G401 (cell line): ENCODE measurements at places on chromosomes 6 and 20. TPM values are rescaled to one million over a fixed set of nuclear protein-coding genes. Genes with fewer than 3 reads are reported as not detected.

The DEFB132 gene
- not detected in 2 replicates for total RNA-seq

The CGA gene
- not detected in 2 replicates for total RNA-seq

The MDFI gene
- total RNA-seq = 0.18 TPM in 1 of 2 replicates, not detected in the other

The MYBL2 gene
- total RNA-seq = 28.0 and 36.1 TPM in 2 replicates

The IER3 gene
- 257 and 297 TPM in 2 replicates for total RNA-seq

- DNase-seq = no peak
Measured at GRCh38 chr6:94052749-94053148, 633.4 kb upstream of the EPHA7 start.

DNA sequence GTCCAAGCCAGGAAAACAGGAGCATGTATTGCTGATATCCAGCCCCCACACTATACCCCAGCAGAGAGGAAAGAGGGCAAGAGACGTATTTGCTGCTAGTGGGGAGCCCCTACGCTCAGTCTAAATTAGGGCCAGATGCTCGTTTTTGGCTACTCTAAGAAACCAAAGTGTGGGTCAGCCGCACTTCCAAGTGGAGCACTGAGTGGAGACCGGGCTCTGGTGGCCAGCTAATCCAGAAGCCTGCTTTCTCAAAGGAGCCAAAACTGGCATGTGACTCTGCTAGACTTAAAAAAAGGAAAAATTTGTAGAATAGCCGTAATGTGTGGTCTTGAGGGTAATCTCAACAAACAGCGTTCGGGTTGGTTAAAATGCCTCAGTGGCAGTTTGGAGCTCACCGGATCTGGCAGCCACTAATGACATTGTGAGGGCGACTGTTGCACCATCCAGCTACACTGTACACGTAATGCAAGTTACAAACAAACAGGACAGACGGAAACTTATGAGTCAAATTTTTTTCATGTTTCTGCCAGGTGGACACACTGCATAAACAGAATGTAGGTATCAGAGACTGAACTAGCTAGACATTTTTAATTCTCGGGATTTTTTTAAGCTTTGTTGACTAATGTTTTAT lies 230.9 kb downstream of the FOXC1 start:
- DNase-seq = no peak

GRCh38 chr6:34104186-34104585 lies 41.7 kb downstream of the GRM4 start:
- DNase-seq = peak; percentile 79

- DNase-seq = peak; percentile 65
Measured at GRCh38 chr6:125987026-125987617, 782 bp downstream of the TRMT11 start.

DNA sequence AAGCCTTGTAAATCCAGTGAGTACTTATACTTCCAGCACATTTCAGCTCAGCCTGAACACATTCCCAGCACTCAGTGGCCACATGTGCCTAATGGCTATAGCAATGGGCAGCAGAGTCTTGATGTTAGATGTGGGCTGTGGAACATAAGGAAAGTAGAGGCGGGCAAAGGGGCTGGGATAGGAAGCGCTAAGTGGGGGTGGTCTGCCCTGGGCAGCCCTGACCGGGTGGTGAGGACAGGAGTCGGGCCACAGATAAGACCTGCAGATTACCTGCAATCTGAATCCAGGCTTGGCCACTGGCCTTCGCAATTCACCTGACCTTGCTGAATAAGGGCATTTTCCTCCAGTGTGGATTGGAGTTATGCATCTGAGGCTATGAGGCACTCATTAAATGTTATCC lies 11.1 kb upstream of the HMGA1 start:
- DNase-seq = no peak

DNA sequence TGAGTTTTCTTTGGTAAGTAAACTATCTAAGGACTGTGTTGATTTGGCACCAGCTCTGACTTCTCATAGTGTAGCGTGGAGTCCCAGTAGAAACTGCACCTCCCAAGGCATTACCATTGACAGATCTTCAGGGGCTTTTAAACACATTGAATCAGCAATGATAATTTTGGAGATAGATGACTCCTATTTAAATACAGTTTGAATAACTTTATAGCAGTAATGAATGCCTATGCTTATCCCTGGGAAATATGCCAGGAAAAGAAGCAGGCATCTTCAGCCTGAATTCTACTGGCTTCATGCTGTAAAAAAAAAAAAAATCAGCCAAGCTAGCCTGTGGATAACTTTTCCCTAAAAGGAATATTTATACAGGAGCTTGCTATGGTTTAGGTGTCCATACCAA lies 895.9 kb downstream of the EYS start:
- DNase-seq = no peak

GRCh38 chr6:36263390-36264000 lies 6.4 kb upstream of the PNPLA1 start:
- no peak for DNase-seq

GRCh38 chr6:21200134-21200870 lies 393.2 kb upstream of the SOX4 start:
- DNase-seq = peak; percentile 36

GRCh38 chr6:15499125-15499524 lies 163.7 kb downstream of the DTNBP1 start:
- no peak for DNase-seq
